ENCODE measurements at places on chromosomes 12 and 14. TPM values are rescaled to one million over a fixed set of nuclear protein-coding genes. Genes with fewer than 3 reads are reported as not detected.

The GLI1 gene
- total RNA-seq, result 0.56 TPM

The NFE2 gene
- 1.4 TPM for total RNA-seq

The NKX2-1 gene
- total RNA-seq, result not detected

The ADCY6 gene
- 44.2 TPM for total RNA-seq

The MDGA2 gene
- not detected for total RNA-seq

The COX8C gene
- total RNA-seq, result not detected

The MANSC4 gene
- not detected for total RNA-seq

The PRKD1 gene
- 11.3 TPM for total RNA-seq

The DEGS2 gene
- 0.11 TPM for total RNA-seq

The LRRC9 gene
- total RNA-seq, result 0.08 TPM

Data from myocyte (in vitro differentiated cells).